Naive B cell (primary cell): ENCODE measurements at places on chromosomes 12 and 14. TPM values are rescaled to one million over a fixed set of nuclear protein-coding genes. Genes with fewer than 3 reads are reported as not detected.
A peak's percentile ranks its signal among the peaks of the same experiment; 100 is the strongest.

DNA sequence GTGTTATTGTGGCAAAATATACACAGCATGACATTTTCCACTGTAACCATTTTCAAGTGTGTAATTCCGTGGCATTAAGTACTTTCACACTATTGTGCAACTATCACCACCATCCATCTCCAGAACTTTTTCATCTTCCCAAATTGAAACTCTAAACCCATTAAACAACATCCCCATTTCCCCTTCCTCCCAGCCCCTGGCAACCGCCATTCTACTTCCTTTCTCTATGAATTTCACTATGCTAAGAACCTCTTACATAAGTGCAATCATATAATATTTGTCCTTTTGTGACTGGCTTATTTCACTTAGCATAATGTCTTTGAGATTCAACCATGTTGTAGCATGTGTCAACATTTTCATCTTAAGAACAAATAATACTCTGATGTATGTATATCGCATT, 67.8 kb upstream of the PYGL start:
- no peak overlapping the region for H3K4me3 ChIP-seq
- H3K27me3 ChIP-seq = no peaks in the 10 kb centered on the region

DNA sequence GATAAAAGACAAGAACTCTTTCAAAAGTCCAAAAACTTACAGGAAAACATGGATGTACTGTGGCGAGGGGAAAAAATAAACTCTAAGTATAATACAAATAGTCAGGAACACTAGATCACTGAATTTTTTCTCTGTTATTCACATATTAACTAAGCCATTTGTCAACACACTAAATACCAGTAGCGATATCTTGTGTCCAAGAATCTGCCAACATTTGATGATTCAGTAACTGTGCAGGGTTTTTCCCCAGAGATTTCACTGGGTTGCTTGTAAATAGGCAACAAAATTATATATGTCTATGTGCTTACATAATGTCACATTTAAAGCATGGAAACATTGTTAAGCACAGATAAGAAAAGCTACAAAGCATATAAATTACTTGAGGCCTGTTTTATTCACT, 205.9 kb downstream of the KIF21A start:
- DNase-seq = no peak
- H3K36me3 ChIP-seq = no peaks in the 10 kb centered on the region
- no peaks in the 10 kb centered on the region for H3K4me1 ChIP-seq
- no peak overlapping the region for H3K4me3 ChIP-seq
- no peak overlapping the region for H3K27ac ChIP-seq
- no peaks in the 10 kb centered on the region for H3K27me3 ChIP-seq

- no peak overlapping the region for H3K4me3 ChIP-seq
- peaks cover 59% of the 10 kb centered on the region for H3K4me1 ChIP-seq
- H3K27ac ChIP-seq = peak overlapping the region; percentile 87
- no peaks in the 10 kb centered on the region for H3K27me3 ChIP-seq
- H3K36me3 ChIP-seq = peaks cover 5% of the 10 kb centered on the region
- DNase-seq = peak; percentile 79
Observed at GRCh38 chr12:94240171-94240570, 91.8 kb downstream of the PLXNC1 start.

DNA sequence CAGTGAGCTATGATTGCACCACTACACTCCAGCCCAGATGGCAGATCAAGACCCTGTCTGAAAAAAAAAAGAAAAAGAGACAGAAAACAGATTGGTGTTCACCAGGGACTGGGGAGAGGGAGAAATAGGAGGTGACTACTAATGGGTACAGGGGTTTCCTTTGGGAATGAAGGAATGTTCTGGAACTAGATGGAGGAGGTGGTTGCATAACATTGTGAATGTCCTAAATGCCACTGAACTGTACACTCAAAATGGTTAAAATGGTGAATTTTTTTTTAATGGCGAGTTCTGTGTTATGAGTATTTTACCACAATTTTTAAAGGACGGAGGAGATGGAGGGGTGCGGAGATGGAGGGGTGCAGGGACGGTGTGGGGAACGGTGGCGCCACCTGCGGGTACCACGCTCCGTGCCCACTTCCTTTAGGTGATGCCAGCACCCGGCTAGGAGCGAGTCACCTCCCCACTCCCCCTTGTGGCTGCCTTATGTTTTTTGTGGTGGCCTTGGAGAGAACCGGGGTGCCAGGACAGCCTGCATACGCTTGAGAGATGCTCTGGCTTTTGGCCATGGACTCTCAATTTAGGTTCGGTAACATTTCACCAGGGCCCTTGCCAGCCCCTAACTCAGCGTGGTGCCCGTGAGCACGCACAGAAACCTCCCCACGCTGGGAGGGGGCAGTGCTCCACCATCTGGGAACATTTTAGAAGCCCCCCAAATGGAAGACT, 16.1 kb downstream of the UBC start:
- peaks cover 6% of the 10 kb centered on the region for H3K36me3 ChIP-seq
- DNase-seq = peak; percentile 73
- peaks cover 16% of the 10 kb centered on the region for H3K4me1 ChIP-seq
- H3K27me3 ChIP-seq = no peaks in the 10 kb centered on the region

DNA sequence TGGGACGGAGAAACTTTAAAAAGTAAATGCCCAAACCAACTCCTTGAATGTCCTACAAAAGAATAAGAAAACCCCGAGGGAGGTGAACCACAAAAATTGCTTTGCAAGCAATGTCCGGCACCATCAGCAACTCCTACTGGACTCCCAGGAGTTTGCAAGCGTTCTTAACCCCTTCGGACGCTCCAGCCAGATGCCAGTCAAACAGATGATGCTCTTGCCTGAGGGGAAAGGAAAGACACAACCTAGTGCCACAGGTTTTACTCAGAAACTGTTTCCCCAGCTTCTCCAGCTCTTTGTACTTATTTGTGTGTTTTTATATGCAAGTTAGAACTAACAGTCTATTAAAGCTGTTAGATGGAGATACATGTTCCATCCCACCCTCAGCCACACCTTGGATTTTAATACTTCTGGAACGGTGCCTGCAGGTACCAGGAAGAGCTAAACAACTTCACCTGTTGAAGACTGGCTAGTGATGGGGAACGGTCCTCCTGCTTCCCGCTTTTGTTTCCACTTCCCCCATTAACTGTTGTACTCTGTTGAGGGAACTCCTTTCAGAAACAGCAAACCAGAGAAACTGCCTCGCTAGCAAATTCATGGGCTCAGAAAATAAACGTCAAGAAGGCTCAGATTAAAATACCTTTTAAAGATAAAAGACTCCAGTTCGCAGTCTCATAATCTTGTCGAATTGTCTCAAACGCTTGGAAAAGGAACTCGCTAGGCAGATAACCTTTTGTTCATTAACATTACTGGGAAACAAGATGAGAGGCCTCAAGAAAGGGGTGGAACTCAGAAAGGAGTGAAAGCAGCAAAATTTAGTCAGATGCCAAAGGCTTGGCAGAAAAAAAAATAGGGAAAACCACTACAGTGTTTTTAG, 1.1 kb upstream of the FERMT2 start:
- DNase-seq = no peak
- H3K27ac ChIP-seq = no peak overlapping the region
- H3K27me3 ChIP-seq = peaks cover 61% of the 10 kb centered on the region
- no peaks in the 10 kb centered on the region for H3K36me3 ChIP-seq
- peak overlapping the region; percentile 70 for H3K4me3 ChIP-seq

- no peaks in the 10 kb centered on the region for H3K36me3 ChIP-seq
- no peaks in the 10 kb centered on the region for H3K27me3 ChIP-seq
- H3K4me3 ChIP-seq = no peak overlapping the region
- no peak overlapping the region for H3K27ac ChIP-seq
- no peaks in the 10 kb centered on the region for H3K4me1 ChIP-seq
- DNase-seq = no peak
Observed at GRCh38 chr12:59431266-59431665, 164.6 kb upstream of the SLC16A7 start.

GRCh38 chr12:17691369-17691768, 398.6 kb downstream of the RERGL start:
- no peaks in the 10 kb centered on the region for H3K27me3 ChIP-seq
- no peak overlapping the region for H3K4me3 ChIP-seq
- H3K27ac ChIP-seq = no peak overlapping the region
- no peak for DNase-seq
- H3K36me3 ChIP-seq = no peaks in the 10 kb centered on the region

DNA sequence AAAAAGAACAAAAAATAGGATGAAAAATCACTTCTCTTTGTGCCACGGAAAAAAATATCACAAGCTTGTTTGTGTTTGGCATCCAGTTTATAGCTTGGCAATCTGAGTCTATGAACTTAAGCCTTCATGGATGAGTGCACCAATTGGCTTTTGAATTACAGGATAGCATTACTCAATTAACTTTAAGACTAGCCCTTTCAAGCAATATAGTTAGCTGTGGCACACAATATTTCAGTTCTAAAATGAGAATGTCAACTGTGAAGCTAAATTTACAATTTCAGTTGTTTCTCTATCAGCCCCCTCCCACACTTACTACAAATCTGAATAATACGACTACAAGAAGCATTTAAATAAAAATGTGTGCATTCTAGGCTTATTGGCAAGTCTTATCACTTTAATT, 8.3 kb downstream of the RERG start:
- no peaks in the 10 kb centered on the region for H3K4me1 ChIP-seq
- H3K36me3 ChIP-seq = no peaks in the 10 kb centered on the region
- no peak overlapping the region for H3K4me3 ChIP-seq
- peaks cover 31% of the 10 kb centered on the region for H3K27me3 ChIP-seq
- no peak overlapping the region for H3K27ac ChIP-seq
- no peak for DNase-seq

GRCh38 chr12:105485321-105485910, 154.9 kb downstream of the C12orf75 start:
- H3K4me1 ChIP-seq = no peaks in the 10 kb centered on the region
- H3K36me3 ChIP-seq = no peaks in the 10 kb centered on the region
- H3K4me3 ChIP-seq = no peak overlapping the region
- no peak overlapping the region for H3K27ac ChIP-seq
- DNase-seq = no peak

DNA sequence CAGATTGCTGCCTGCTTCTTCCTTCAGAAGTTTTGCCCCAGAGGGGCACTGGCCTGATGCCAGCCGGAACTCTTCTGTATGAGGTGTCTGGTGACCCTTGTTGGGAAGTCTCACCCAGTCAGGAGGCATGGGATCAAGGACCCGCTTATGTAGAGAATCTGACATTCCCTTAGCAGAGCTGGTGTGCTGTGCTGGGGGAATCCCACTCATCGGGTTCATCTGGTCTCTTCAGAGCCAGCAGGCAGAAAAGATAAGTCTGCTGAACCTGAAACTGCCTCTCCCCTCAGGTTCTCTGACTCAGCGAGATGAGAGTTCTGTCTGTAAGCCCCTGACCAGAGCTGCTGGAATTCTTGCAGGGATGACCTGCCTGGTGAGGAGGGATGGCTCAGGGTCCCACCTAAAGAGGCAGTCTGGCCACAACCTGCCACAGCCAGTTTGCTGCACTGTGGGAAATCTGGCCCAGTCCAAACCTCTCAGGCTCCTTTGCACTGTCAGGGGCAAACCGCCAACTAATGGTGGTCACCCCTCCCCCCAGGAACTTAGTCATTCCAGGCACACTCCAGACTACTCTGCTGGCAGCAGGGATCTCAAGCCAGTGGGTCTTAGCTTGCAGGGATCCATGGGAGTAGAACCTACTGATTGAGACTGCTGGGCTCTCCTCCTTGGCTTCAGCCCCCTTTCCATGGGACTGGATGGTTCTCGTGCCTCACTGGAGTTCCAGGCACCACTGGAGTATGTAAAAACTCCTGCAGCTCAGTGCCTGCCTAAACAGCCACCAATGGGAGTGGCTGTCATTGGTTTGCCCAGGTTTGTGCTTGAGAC, 4.1 kb downstream of the CLEC2D start:
- peak overlapping the region; percentile 95 for H3K4me3 ChIP-seq
- H3K36me3 ChIP-seq = peaks cover 49% of the 10 kb centered on the region
- H3K27me3 ChIP-seq = no peaks in the 10 kb centered on the region

- H3K27me3 ChIP-seq = peaks cover 13% of the 10 kb centered on the region
- H3K36me3 ChIP-seq = no peaks in the 10 kb centered on the region
- H3K4me3 ChIP-seq = no peak overlapping the region
- DNase-seq = no peak
- no peak overlapping the region for H3K27ac ChIP-seq
- no peaks in the 10 kb centered on the region for H3K4me1 ChIP-seq
Observed at GRCh38 chr14:101374373-101375338, 186.6 kb upstream of the DIO3 start.

The TAS2R7 gene
- not detected for polyA plus RNA-seq

The RDH12 gene
- not detected for polyA plus RNA-seq

The SERPINA5 gene
- not detected for polyA plus RNA-seq

The CLEC4D gene
- not detected for polyA plus RNA-seq

The DEGS2 gene
- 3.1 TPM for polyA plus RNA-seq
